ENCODE measurements at places on chromosomes 12 and 14.

GRCh38 chr12:117063162-117063911 is 35.9 kb downstream of the TESC start:
- no peak for DNase-seq

- peak; percentile 53 for DNase-seq
Observed at GRCh38 chr12:57124261-57124877, 3.9 kb upstream of the LRP1 start.

DNA sequence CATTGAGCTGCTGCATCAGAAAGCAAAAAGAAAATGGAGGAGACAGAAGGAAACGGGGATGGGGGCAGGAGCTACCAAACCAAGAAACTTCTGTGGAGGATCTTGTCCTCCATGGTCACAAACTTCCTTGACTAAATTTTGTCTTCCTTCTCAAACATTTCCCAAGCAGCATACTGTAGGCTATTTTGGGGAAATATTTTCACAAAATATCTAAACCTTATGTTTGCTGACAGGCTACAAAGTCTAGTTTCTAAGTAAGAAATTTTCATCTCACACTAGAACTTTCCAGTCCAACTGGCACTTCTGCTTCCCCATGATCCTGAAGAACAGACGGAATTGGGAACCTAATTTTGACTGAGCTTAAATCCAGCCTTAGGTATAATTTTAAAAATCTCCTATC is 552.0 kb downstream of the SNAPC1 start:
- DNase-seq: no peak

GRCh38 chr12:12774791-12775190 is 10.7 kb upstream of the APOLD1 start:
- DNase-seq: no peak

- DNase-seq: no peak
Observed at GRCh38 chr14:68364792-68365192, 428.1 kb downstream of the ZFP36L1 start.

- DNase-seq: no peak
Observed at GRCh38 chr12:115216301-115216700, 532.3 kb upstream of the TBX3 start.

DNA sequence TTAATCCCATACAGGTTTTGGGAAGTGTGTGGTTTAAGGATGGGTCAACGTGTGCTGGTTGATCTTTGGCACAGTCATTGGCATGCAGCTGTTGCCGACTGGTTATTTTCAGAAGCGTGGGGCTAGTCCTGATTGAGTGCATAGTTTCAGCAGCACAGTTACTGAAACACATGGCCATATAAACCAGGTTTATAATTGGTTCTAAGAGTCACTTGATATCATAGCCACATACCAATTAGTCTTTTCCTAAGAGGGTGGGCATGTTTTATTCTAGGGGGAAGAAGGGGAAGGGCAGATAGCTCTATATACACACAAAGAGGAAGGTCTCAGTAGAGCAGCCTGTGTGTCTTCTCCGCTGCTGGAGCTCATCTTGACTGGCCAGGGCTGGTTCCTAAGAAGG is 11.0 kb upstream of the RPS6KL1 start:
- DNase-seq: no peak

DNA sequence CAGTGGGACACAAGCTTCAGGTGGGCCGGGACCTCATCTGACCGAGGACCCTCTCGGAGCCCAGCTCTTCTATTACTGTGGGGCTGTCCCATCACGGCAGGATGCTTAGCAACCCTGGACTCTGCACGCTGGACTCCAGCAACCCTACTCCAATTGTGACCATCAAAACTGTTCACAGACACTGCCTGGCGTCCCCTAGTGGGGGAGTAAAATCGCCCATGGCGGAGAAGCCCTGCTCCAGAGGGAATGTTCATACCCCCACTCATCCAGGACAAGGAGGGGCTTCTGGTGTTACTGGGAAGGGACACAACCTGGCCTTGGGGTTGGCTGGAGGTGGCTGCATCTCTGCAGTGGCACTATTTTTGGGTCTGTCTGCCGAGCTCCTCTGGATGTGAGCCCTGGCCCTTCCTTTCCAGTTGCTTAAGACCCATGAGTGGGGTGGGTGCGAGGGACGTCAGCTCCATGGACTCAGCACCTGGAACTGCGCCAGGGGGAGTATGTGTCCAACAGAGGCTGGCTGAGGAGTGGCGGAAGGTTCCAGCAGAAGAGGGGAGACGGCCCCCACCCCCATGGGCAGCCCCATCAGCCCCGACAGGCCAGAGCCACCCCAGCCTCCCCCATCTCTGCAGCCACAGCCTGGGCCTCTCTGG is 103.8 kb downstream of the RFLNA start:
- DNase-seq: no peak

- DNase-seq: peak; percentile 97
Observed at GRCh38 chr12:46372544-46373300, at the start of gene SLC38A2. Gene SLC38A2 (minus strand): TSS chr12:46372773. CDS start chr12:46371293, 1,480 bp downstream.

DNA sequence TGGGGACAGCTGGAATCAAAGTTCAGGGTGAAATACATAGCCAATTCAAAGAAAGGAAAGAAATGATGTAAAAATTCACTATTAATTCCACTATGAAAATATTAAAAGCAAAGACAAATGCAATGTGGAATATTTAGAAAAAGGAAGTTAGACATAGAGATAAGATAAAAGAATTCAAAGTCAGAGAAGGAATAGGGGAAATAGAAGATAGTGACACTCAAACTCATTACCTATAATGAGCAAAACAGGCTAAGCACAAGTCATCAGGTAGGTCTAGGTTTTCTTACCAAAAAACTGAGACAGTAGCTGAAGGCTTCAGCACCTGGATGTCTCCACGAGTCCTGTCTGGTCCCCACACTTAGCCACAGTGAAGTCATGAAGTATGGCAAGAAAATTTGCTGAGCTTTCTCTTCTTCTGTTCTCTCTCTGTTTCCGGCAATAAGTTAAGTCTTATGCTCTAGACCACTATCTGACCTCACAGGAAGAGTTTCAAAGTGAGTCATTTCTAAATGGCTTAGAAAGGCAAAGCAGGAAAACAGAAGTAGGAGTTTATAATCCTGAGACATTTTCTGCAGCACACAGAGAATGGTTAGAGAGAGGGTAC is at the start of gene C3AR1:
C3AR1 (minus strand) TSS at position 369 of the 604 bp plus-strand sequence. CDS start 6,174 bp downstream, outside the sequence.
- no peak for DNase-seq

- DNase-seq: no peak
Observed at GRCh38 chr14:72535485-72535884, 358.4 kb downstream of the DPF3 start.

GRCh38 chr14:95045836-95046430 is 111.4 kb downstream of the DICER1 start:
- DNase-seq: no peak

DNA sequence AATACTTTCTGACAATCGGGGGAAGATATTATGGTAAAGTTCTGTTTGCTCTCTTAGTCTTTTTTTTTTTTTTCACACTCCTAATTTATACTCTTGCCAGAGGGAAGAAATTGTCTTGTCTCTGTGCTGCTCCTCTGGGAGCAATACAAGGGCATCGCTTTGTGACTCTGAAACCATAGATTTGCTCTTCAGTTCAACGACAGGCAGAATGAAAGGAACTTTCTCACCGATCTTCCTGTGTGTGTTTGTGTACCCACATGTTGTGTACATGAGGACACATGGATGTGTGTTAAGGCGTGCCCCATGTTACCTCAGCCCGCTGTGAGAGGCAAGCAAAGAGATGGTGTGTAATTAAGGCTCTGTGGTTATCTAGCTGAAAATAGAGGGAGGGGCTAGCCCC is 457.6 kb downstream of the EGLN3 start:
- no peak for DNase-seq

DNA sequence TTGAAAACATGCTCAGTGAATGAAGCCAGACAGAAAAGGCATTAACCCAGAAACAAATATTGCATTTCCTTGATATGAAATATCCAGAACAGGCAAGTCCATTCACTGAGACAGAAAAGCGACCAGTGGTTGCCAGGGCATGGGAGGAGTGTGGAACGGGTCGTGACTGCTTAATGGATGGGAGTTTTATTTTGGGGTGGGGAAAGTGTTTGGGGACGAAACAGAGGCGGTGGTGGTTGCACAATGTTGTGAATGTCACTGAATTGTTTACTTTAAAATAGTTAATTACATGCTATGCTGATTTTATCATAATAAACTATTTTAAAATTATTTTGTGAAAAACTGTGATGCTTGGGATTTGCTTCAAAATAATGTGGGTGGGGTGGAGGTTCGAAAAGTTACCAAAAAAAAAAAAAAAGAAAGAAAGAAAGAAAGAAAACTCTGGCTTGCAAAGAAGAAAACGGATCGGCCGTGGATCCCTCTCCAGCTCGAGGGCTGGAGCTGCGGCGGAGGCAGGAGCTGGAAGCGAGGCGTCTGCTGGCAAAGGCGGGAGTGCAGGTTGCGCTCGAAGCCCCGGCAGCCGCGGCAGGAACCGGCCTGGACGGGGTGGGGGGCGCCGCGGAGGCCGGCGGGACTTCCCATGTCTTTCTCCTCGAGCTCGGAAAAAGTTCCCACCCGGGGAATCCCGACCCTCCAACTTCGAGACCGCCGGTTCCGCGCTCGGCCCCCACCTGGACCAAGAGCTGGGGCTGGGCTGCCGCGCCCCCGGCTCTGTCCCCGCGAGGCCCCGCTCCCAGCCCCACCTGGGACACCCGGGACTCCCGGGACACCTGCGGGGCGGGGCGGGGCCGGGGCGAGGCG is 524 bp upstream of the P2RX2 start:
- no peak for DNase-seq

- no peak for DNase-seq
Observed at GRCh38 chr12:103326190-103326589, 169.6 kb downstream of the C12orf42 start.

GRCh38 chr12:96213869-96214268 is 19.7 kb downstream of the ELK3 start:
- no peak for DNase-seq

DNA sequence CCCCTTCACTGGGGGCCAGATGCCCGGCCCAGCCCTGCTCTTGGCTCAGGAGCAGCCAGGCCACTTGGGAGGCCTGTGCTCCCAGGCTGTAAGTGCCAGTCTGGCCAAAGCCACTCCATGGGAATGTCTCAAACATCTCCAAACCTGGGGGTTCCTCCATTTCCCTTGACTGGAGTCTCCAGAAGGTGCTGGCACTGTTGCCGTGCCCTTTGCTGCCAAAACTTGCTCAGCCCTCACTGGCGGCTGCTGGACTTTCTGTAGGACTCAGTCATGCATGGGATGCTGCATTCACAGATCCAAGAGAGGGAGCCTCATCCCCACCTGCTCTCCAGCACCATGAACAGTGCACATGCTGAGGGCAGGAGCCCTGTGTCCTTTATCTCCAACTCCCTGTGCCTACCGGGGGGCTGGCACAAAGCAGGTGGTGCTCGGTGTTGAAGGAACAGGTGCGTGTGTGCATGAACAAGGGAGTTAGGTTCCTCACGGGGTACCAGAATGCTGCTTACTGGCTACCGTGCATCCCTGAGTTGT is 9.6 kb upstream of the OTUB2 start:
- no peak for DNase-seq

DNA sequence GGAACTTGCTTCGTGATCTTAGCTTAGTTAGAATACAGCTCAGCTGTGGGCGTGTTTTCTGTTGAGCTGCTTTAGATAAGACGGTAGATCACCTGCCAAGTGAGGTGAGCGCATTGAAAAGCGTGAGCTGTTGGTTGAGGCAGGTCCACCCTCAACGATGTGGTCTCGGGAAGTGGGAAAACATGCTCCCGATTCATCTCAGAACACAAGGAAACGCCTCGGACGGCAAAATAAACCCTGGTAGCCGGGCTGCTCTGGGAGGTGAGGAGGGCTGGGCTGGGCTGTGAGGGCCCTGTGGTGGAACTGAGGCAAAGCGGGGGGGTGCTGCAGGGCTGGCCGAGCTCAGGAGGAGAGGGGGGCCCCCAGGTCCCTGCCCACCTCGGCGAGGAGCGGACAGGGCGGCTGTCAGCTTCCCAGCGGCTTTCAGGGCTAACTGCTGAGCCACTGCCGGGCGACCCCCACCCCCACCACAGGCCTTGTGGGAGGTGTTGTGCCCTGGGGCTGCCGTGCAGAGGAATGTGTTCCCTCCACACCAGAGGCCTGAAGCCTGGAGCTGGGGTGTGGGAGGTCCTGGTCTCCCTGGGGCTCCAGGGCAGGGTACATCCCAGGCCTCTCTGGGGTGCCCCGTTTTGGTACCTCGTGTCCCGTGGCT is 30.7 kb downstream of the NOC4L start:
- no peak for DNase-seq

Measured in stimulated activated CD4-positive, alpha-beta T cell treated with anti-CD3 and anti-CD28 coated beads, Interleukin-12 subunit alpha, Interleukin-12 subunit beta, amount 100 ng/mL, for 24 hours (primary cell).